ENCODE measurements at places on chromosomes 16 and 17.

- DNase-seq = no peak
These were observed 35.8 kb upstream of the PITPNM3 start for GRCh38 chr17:6592173-6592572.

DNA sequence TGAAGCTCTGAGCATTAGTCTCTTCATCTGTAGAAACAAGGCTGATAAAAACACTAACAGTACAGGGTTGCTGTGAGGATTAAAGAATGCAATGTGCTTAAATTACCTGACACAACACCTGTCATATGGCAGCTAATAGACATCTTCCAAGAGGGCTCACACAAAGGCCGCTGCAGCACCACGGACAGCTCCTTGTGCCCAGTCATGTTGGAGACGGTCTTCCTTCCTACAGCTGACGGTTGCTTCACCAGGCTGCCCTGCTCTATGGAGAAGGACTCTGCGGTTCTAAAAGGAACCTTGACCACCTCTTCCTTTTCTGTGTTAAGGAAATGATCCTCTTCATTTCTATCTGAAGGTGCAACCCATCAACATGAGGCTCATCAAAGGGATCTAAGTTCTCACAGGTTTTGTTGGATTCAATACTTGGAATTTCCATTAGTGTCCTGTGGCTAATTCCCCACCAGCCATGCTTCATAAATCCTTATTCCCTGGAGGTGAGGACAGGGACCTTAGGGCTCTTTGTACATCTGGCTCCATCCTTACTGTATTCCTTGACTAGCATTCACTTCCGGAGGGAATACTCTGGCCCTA, 138.9 kb upstream of the CES5A start:
- DNase-seq = peak; percentile 94

DNA sequence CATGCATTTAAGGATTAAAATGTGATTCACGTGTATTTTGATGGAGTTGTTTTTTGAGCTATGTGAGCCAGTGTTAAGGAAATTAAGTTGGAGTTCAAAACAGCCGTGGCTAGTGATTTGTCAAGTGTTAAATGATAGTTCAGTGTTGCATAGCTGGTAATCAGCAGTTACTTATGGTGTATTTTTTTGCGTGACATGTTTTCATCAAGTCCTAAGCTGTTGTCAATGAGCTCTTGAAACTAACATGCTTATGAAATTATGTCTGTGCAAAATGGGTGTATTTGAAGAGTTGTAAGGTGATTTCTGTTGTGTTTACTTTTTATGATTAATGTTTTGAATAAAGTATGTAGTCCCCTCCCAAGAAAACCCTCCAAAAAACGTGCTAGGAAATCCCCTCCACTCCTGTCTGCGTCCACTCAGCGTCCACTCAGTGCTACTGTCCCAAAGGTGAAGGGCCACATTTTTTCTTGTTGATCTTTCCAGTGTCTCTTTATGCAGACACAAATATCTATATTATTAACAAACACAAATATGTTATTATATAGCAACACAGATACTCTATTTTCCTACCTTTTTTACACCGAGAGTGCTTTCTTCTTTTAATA, 30.0 kb downstream of the USP10 start:
- no peak for DNase-seq

DNA sequence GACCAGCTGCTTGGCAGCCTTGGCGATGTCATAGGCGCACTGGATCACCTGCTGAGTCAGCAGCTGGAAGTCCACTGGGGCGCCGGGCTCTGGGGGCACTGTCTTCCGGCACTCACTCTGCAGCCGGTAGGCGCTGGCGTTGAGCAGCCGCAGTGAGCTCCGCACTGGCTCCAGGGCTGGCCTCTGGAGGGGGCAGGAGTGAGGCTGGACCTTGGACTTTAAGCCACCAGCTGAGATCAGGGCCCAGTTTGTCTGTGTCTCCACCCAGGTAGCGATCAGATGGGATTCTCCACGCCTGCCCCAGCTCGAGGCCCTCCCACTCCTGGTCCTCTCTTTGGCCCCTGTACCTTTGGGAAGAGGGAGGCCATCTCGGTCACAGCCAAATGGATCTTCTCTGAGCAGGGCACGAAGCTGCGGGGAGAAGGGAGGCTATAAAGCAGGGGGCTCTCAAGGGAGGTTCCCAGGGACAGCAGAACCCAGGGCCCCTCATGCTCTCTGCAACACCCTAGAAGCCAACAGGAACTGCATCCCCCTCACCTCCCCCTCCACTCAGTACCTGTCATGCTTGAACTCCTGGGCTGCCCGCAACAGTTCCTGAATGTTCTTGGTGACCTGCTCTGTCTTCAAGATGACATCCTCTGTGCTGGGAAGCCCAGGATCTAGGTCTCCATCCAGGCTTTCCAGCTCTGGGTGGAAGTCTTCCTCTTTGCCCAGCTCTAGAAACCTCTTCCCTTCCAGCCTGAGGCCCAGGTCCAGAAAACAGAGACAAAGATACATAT, 6.4 kb downstream of the TP53I13 start:
- DNase-seq = no peak

DNA sequence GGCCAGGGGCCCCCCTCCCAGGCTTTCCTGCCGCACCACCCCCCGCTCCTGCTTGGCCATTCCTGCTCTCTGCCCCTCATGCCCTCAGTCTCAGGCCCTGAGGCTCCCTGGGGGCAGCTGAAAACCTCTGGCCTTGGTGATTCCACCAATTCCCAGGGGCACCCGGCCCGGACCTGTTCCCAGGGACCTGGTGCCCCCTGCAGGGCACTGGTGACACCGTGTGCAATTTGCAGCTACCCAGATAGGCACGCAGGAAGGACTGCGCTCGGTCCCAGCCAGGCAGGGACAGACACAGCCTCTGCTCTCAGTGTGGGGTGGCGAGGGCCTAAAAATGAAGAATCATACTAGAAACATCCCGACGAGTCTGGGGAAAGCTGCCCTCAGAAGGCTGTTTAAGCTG, 13.4 kb downstream of the WFDC1 start:
- peak; percentile 78 for DNase-seq

DNA sequence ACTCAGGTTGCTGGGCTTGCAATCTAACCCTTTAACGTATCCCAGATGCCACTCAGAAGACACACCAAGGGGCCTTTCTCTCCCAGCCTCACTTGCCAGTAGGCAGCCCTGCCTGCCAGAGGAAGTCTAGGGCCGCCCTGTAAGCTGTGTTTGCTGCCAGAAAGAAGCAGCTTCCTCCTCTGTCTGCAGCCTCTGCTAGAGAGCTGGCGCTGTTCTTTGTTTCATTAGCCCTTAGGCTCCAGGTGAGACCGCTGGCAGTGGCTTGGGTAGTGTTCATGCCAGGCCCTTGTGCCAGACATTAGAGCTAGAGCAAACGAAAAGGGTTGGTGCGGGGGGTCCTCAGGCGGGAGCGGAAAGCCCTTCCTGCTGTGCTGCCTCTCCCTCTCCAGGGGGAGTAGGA, 8.9 kb downstream of the CTRL start:
- DNase-seq = no peak

GRCh38 chr17:31388770-31389656, 2.5 kb upstream of the RAB11FIP4 start:
- peak; percentile 68 for DNase-seq

- DNase-seq = no peak
These were observed 487.4 kb upstream of the SOX9 start for GRCh38 chr17:71633391-71633849.

All from nephron progenitor cell (in vitro differentiated cells).